Right renal pelvis (tissue), 4 donors: ENCODE measurements at places on chromosomes 7 and 10.

DNA sequence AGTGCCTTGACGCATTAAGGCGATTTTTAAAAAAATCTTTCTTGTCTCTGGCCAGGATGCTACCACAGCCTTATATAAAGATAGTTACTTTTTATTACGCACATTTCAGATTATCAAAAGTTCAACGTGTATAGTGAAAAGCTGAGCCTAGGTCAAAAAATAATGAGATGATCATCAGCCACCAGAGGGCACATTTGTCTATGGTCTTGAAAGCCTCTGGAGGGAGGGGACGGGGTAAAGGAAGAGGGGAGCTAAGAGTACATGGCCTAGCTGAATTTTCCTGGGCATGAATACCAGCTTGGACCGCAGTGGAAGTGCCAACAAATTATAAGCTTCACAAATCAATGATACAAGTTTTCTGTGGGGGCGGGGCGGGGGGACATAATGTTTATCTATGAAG, 285.9 kb upstream of the SMIM30 start:
- no peak for DNase-seq

DNA sequence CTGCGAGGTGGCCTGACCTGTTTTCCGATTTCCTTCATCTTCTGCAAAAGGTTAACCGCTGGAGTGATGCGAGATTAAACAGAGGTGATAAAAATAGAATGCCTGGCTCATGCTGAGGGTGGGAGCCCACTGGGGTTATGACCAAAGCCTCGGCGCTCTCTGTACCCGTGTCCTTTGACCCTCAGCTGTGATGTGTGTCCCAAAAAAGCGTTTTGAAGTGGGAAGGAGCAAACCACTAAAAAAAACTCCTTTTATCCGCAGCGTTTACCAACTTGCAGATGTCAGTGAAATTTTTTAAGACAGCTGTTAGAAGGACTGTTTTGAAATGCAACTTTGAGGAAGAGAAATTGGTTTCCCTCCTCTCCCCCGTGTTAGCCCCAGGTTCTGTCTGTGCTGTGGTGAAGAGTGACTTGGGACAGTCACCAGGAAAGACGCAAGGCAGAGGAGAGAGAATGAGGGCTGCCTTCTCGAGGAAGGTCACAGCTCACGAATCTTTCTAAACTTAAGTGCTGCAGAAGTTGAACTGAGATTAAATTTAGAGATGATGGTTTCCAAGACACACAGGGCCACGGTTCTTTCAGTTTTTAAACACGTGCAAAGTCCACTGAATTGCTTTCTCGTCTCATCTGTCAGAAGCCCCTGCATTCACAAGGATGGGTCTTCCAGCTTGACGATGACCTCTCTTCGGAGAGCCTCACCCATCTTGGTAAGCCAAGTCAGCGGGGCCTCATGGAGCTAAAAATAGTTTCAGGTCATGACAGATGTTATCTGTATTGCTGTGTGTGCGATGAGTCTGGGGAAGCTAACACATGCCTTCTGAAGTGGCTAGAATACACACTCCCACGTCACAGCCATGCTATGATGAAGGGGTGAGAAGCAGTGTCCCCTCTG, 27.6 kb downstream of the AMZ1 start:
- DNase-seq: no peak

GRCh38 chr10:132833421-132834111, 47.6 kb upstream of the NKX6-2 start:
- DNase-seq: no peak

DNA sequence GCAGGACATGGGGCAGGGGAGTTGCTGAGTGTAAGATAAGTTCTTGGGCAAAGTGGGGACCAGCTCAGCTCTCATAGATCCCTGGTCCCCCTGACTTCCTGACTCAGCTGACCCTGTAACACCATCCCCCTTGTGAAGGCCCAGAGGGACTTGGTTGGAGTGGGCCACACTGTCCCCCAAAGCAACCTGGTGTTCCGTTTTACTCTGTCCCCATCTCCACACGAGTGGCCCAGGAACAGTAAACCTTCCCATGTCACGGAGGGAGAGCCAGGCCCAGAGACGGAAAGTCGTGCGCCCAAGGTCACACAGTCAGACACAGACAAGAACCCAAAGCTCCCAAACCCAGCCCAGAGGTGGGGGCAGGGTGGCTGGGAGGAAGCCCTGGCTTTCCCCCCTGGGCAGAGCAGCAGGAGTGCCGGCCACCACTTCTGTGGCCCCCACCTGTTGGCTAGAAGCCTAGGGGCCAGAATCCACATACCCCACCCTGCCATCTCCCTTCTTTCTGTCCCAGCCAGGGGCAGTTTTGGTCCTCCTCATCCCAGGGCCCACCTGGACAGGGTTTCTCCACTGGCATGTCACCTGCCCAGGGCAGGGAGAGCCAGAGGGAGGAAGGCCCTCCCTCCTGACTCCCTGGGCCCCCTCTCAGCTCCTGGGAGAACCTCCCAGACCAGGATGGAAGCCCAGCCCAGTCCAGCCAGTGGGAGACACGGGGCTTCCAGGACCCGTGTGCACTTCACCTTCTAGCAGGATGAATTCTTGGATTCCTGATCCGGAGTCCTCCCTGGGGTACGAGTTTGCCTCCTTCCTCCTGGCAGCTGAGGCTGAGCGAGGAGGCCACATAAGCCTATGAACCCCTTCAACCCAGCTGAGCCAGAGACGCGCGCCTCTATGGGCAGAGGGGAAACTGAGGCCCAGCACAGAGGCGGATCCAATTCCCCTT, 20.6 kb upstream of the VPS37D start:
- no peak for DNase-seq
